ENCODE measurements at places on chromosomes 7 and 10.

GRCh38 chr7:114255404-114255841 is 159.2 kb upstream of the FOXP2 start:
- no peak for DNase-seq

GRCh38 chr10:69871074-69871473 is 69.4 kb downstream of the COL13A1 start:
- no peak for DNase-seq

- DNase-seq = no peak
These were observed 11.8 kb upstream of the CALD1 start for GRCh38 chr7:134767520-134768168.

DNA sequence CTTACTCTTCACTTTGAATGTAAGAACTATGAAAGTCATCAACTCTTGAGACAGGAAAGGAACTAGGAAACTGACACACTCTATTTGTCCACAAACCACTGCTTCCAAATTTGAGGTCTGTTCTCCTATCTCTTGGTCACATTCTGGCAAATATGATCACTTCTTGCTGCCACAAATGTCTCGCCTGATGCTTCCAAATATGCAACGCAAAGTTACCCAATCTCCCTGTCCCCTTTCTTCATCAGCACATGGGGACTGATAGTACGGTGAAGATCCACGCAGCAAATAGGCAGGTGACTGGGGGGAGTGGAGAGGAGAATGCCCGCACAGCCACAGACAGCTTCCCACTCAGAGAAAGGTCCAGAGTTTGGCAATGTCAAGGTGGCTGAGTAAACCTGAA is 92.6 kb upstream of the TCF7L2 start:
- DNase-seq = no peak

GRCh38 chr7:114242992-114243507 is 171.6 kb upstream of the FOXP2 start:
- DNase-seq = no peak

- DNase-seq = peak; percentile 46
These were observed 175.0 kb downstream of the CTNNA3 start for GRCh38 chr10:67520924-67521520.

GRCh38 chr10:111474786-111475185 is 398.0 kb downstream of the ADRA2A start:
- DNase-seq = no peak

DNA sequence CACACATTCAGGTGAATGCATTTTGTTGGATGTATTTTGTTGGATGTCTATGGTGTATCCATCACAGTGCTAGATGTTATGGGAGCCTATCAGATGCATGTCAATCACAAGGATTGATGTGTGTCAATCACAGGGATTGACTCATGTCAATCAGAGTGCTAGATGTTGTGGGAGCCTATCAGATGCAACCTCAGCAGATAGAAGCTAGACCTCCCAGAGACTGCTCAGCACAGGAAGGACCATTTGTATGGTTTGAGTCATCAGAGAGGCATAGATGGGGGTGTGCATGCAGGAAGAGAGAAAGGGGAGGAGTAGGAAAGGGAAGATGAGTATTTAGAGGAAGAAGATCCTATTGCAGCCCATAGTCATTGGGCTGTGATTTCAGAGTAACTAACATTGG is 48.3 kb upstream of the PITRM1 start:
- DNase-seq = no peak

DNA sequence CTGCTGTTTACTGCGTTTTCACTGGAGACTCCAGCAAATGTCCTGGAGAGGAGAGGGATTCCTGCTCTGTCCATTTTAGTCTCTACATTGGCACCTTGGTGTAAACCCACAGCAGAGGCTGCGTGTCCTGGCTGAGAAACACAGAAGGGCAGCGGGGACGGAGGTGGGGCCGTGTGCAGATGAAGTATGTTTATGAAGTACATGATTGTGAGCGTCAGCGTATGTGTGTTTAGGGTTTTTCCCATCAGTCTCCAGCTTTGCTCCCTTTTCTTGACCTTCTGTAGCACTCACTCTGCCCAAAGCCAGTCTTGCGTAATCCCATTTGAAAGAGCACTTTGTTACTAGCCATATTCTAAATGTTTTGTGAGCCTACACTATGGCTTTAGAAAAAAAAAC is 750.7 kb upstream of the SORCS1 start:
- peak; percentile 13 for DNase-seq

GRCh38 chr10:63515002-63515763 is 6.0 kb upstream of the REEP3 start:
- DNase-seq = no peak

DNA sequence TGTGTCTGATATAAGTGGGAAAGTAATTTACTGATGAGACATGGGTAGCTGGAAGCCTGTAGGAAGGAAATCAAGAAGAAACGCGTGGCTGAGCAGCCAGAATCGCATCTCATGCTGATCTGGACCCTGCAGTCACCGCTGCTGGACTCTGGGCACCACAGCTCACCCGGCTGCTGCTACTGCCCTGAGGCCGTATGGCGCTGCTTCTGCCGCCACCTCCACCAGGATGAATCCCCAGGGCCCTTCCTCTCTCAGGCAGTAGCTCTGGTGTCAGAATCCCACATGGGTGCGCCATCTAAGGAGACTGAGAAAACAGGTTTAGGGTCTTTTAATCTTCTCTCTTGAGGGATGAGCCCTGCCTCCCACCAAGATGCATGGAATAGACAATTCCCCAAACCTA is 70.3 kb upstream of the AGK start:
- DNase-seq = no peak

DNA sequence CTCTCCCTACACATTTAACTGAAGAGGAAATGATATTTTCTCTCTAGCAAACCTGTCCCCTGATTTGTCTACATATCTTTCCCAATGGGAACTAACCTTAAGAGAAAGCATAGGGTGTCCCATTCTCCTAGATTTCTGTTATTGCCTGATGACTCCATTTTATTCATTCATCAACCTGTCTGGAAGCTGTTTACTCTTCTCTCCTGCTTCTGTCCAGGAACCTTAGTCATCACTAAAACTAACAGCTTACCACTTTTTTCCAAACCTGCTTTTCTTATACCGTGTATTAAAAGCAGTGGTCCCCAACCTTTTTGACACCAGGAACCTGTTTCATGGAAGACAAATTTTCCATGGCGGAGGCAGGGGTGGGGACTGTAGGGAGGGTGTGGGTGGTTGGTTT is 473.3 kb upstream of the PCDH15 start:
- DNase-seq = no peak

GRCh38 chr7:15257689-15258088 is 304.1 kb downstream of the AGMO start:
- no peak for DNase-seq

- DNase-seq = no peak
These were observed 313.9 kb downstream of the PHTF2 start for GRCh38 chr7:78112488-78112887.

- DNase-seq = no peak
These were observed 22.0 kb upstream of the SLC26A4 start for GRCh38 chr7:107638594-107638993.

DNA sequence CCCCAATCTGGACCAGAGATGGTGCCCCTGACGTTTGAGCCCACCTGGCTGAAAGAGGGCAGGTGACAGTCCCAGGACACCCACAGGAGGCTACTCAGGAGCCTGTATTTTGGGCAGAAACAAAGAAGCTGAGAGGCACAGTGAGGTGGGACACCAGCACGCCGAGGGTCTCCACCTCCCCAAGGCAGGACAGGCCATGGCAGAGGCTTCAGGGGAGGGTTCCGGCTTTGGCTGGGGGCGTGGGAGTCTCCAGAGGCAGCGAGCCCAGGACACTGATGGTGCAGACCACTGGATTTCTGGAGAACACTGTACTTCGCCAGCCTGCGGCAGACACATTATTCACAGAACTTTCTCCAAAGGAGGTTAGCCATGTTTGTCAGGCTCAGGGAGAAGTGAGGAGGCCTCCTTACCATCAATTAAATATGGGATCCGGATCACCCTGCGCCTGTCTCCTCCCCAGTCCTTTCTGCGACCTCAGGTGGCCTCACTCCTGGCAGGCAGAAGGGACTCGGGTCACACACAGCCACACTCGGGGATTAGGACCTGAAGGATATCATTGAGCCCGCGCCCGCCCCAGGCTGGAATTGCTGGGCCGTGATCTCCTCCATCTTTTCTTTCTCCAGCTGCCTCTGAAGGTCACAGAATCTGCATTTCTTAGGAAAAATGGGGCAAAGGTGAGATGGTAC is 98.3 kb downstream of the MKI67 start:
- DNase-seq = peak; percentile 6

- DNase-seq = no peak
These were observed 54.1 kb downstream of the ZNF248 start for GRCh38 chr10:37803269-37803668.

DNA sequence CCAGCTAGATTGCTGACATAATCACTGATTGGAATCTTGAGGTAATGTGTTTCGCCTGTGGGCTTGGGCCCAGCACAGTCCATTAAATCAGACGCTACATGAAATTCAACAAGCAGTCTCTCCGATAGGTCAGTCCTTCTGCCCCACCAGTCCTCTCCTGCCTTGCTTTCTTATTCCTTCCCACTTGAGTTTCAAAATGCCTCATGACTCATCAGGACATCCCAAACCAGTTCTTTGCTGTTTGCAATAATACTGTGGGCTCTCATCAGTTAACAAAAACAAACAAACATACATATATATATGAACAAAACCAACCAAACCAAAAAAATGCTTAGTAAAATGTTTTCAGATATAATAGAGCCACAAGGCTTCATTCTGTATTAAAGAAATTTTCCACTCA is 599.0 kb downstream of the SORCS1 start:
- no peak for DNase-seq

- DNase-seq = no peak
These were observed 98.9 kb downstream of the ABCC2 start for GRCh38 chr10:99881371-99881770.

- DNase-seq = no peak
These were observed 1.6 kb upstream of the COPS6 start for GRCh38 chr7:100087055-100087750.

DNA sequence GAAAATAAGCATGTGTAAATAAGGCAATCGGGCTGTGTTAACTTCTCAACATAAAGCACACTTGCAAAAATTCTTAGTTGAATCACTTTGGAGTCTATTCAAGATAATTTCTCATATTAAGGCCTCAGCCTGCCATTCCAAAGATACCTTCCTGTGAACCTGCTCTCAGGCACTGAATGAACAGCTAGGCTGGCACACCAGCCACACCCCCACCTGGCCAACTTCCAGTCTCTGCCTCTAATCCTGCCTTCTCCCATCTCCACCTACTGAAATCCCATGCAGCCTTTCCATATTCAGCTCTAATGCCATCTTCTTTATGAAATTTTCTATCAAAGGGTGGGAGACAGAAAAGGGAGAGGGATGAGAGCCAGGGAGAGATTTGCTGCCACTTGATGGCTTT is 17.1 kb upstream of the MACROH2A2 start:
- DNase-seq = no peak

GRCh38 chr10:3538656-3539531 is 246.1 kb downstream of the KLF6 start:
- DNase-seq = no peak

DNA sequence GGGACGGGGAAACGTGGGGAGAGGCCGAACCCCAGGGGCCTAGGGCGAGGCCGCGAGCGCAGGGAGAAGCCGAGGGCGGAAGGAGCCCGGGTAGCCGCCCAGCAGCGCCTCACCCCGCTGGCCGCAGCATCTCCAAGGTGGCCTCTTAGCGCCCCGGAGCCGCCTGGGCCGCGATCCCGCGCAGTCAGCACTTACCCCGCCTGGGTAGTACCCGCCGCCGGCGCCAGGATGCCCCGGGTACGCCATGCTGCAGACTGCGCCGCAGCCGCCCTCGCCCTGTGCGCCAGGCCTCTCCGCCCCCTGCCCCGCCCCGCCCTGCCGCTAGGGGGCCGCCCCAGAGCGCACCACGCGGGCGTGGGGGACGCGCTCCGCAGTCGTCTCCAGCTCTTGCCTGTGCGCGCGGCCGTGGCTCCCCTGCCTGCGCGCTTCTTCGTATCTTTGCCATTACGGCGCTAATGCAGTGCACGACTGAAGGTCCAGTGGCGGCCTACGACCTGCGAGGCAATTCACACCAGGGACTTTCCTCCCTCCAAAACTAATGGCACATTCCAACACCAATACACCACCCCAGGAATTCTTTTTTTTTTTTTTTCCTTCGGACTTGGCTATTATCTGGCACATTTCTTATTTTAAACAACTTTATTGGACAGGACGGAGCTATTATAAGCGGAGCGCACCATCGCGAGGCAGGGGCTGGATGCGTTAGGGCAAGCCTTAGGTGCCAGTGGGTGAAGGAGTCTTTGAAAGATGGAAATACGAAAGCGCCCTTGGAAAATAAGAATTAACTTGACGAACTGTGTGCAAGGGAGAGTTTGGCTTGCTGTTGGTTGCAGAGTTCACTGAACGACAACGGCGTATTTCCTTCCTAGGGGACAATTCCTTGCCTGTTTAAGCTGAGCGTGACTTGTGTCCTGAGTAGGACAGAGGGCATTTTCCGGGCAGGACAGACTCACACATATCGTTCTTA is at the start of gene SRI:
Gene SRI (minus strand): TSS at position 258 of the 967 bp plus-strand sequence. CDS start 12 bp downstream, at position 246.
- peak; percentile 88 for DNase-seq

DNA sequence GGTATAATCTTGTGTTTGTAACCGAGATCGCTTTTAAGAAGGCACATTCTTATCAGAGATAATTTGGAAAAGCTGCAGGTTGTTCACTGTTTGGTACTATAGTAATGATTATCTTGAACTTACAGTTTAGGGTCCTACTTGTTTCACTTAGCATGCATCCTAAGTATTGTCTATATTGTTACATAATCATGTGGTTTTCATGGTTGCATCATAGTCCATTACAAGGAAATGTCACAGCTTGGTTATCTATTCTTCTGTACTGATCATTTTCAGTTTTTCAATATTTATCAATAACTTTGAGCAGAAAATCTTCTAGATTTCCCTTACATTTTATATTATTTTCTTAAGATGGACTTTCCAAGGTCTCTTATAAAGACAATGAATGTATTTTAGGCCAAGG is 116.3 kb downstream of the PLPP4 start:
- DNase-seq = no peak

GRCh38 chr7:41096917-41097316 is 606.0 kb downstream of the INHBA start:
- no peak for DNase-seq

Data from body of pancreas (tissue), 4 donors.